Cardiac fibroblast (primary cell): ENCODE measurements at places on chromosomes 11 and 22.
A peak's percentile ranks its signal among the peaks of the same experiment; 100 is the strongest.

DNA sequence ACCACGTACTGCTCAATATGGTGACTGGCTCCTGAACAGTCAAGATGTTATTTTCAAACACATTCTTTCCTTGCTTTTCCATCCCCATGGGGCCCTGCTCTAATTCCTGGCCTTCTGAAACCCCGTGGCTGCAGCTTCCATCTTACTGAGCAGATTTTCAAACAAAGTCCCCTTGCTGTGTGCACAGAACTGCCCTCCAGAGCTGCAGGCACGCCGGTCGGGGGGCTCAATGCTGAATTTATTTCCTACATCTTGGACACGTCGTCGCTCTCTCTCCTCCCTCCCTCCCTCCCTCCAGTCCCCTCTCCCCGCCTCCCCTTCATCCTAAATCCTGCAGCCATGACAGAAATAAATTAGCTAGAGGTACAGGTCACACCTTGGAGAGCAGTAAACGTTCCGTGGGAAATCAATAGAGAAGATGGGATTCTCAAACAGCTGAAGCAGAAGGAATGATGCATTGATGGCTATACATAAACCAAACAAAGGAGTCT lies 243.1 kb upstream of the BLID start:
- no peak for DNase-seq

- peak; percentile 55 for DNase-seq
Observed at GRCh38 chr11:128776424-128777284, 82.8 kb downstream of the FLI1 start.

DNA sequence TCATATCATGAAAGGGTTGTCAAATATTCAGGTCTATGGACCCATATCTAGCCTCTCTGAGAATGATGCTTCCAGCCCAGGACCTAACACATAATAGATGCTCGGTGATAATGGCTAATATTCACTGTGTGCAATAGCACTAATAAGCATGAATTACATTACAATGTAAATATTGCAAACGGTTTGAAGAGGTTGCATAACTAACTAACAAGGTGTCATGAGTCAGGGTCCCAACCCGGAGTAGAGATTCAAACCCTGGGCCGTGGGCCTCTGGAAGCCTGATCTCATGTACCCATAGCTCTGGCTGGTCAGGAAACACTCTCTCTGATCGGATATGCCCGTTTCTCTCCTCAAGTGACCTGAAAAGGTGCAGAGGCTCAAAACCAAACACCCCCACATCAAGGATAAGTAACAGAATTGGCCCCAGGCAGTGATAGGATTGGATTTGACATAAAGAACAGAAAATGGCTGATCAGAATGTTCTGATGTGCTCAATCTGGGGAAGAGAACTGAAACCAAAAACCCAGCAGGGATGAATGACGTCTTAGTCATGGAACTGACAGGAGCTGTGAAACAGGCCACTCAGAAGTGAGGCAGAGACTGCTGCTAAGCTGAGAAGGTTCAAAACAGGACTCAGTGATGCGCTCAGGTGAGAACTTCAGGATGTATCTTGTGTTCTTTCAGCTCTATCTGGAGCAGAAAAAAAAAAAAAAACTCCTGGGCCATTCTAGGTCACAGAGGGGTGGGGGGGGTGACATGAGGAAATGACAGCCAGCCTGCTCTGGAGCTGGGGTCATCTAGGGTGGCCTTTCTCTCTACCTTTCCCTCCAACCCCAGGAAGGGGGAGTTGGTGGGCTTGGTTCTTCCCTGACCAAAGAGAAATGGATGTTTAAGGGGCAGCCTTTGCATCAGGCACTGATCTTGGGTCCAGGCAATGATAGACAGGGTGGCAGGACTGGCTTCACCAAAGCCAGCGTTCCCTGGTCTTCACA lies 6.6 kb upstream of the KCTD17 start:
- no peak for DNase-seq

GRCh38 chr11:61109671-61110070 lies 7.4 kb downstream of the CD5 start:
- DNase-seq = no peak

GRCh38 chr11:79507706-79508105 lies 66.9 kb upstream of the TENM4 start:
- DNase-seq = no peak

GRCh38 chr22:25160120-25160996 lies 39.3 kb upstream of the CRYBB3 start:
- no peak for DNase-seq

GRCh38 chr11:122398167-122398566 lies 257.4 kb upstream of the UBASH3B start:
- DNase-seq = peak; percentile 8

GRCh38 chr11:9629064-9629463 lies 34.8 kb upstream of the SWAP70 start:
- DNase-seq = no peak

DNA sequence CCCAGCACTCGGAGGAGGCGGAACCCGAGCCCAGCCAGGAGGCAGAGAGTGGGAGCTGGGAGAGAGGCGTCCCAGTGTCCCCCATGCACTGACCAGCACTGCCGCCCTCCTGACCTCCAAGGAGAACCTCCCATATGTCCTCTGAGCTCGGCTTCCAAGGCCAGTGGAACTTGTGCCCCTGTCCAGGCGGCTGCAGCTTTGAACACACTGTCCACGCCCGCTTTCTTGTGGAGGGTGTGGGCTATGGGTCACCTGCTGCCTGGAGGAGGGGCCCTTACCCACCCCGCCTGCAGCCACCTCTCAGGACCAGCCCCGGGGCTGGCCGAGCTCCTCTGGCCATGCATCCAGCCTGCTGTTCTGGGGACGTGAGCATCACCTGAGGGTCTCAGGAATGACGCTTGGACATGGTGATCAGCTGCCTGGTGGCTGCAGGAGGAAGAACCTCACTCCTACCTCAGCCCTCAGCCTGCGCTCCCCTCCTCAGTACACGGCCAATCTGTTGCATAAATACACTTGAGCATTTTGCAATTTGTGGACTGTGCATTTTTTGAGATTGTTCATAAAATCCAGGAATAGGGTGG lies 22.2 kb upstream of the MUC5B start:
- DNase-seq = no peak

DNA sequence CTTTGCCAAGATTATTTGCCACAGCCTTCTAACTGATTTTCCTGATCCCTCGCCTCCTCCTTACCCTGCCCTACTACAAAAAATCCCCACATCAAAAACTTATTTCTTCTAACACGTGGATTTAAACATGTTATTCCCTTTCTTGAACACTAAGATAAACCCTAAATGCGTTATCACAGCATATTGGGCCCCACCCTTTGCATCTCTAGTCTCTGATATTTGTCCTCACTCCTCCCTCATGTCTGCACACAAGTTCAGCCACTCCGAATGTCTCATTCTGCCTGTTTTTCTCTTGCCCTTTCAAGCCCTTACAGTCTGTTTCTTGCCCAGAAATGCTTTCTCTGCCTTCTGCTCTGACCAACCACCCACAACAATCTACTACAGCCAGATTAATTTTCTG lies 10.6 kb upstream of the ACER3 start:
- DNase-seq = no peak

DNA sequence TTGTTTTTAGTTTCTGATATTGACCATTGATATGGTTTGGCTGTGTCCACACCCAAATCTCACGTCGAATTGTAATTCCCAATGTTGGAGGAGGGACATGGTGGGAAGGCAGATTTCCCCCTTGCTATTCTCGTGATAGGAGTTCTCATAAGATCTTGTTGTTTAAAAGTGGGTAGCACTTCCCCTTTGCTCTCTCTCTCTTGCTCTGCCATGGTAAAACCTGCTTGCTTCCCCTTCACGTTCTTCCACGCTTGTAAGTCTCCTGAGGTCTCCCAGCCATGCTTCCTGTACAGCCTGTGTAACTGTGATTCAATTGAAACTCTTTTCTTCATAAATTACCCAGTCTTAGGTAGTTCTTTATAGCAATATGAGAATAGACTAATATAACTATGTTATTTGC lies 203.6 kb upstream of the CHORDC1 start:
- no peak for DNase-seq

GRCh38 chr11:26851696-26852095 lies 129.8 kb upstream of the SLC5A12 start:
- no peak for DNase-seq

- peak; percentile 28 for DNase-seq
Observed at GRCh38 chr11:102241026-102241425, 76.3 kb upstream of the BIRC3 start.

DNA sequence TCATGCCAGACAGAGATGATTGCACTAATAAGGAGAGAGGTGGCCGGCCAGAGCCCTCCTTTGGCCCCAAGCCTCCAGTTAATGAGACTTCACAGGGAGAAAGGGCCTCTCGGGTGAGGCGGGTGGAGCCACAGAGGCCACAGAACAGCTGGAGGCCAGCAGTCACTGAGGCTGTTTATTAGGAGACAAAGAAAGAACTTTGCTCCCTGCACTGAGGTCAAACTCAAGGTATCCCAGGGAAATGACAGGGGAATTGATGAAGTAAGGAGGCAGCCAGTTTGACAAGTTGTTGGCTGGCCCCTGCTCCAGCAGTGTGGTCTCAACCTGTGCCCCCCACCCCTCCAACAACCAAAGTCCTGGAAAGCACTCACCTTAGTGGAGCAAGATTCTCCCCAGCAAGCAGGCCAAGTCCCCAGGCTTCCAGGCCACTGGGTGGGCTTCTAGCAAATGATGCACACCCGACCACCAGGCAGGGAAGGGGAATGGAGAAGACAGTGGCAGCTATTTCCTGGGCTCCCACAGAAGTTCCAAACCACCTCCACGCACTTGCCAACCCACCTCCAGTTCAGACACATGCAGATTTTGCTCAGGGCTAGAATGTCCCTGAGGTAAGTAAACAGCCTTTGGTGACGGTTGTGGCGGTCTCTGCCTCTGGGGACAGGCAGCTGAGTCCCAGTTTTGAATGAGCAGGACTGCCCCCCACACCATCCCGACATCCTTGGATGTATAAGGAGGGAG lies 53.2 kb downstream of the RPUSD4 start:
- no peak for DNase-seq

DNA sequence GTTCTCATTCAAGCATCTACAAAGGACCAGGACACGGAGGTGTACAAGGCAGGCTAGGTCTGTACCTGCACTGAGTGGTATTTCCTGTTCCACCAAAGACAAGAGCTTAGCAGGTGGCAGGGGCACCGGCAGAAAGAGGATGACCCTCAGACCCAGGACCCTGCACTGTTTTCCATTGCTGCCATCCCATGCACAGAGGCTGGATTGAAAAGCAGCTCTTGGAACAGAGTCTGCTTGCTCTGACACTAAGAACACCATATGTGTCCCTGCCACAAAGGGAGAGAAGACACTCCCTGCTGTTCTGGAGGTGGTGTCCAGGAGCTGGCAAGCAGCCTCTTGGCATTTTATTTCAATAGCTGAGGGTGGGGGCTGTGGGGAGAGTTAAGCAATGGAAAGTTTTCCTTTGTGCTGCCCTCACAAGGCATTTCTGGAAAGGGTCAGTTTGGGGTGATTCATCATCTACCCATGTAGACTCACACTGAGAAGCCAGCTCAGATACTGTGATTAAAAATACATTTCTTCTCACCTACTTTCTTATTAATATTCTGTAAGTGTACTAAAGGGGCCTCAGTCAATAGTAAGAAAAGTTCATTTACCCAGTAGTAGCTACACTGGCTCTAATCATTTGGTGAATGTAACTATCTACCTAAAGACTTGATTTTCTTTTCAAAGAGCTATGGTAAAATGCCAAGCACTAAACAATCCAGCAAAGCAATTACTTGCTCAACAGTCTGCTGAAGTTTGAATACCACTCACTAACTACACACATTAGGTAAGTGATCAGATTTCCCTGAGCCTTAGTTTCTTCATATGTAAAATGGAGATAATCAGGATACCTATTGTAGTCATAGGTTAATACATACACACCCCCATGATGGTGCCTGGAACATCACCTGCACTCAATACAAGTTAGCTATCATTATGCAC lies 55.2 kb downstream of the SLC1A2 start:
- DNase-seq = peak; percentile 93

DNA sequence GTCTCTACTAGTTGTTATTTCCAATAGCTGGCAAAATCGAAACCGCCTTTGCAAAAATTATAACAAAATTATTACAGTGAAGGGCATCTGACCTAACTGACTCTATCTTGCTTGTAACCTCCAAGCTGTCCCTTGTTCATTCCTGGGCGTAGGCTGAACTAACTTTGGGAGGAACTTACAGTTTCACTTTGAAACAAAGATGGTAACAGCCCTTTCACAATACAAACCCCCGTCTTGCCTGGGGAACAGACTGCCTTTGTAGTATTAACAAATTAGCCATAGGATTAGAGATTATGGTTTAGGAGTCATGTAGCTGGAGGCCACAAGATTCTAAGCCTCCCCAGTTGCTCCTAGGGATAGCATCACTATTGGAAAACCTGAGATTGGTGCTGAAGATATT lies 131.6 kb upstream of the HSD17B12 start:
- DNase-seq = no peak

DNA sequence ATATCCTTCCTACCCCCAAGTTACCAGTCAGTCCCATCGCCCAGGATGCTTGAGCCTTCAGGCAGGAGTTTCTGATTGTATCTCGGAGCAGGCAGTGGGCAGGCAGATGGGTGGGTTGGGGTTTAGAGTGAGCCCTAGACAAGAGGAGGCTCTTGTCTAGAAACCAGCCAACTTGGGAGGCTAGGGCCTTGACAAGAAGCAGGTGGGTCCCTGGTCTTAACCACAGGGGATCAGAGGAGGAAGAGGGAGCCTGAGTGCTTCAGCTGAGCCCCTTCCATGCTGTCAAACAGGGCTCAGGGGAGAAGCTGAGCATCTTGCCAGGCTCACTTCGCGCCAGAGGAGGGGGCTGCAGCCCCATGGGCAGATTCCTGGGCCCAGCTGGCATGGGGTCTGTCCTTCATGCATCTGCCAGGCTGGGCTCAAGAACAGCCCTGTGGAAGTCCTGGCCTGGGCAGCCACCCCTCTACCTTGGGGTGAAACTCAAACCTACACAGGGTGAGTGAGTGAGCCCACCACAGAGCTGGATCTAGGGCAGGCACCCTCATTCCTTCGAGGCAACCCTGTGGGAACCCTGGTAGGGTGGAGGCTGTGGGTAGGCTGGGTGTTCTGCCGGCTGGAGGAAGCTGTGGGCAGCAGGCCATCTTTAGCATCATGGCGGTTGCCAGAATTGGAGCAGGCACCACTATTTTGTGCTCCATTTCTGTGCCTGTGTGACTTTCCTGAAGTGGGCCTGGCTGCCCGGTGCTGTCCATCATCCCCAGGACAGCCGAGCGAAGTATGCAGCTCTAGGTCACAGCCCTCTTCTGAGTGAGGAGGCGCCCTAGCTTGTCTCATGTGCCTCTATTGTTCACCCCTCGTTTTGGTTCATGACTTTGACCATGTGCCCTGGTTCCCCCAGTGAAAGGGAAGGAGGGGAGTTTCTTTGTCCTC lies 108.1 kb downstream of the MORC2 start:
- no peak for DNase-seq

- DNase-seq = no peak
Observed at GRCh38 chr11:1055990-1056771, 18.5 kb upstream of the MUC2 start.

DNA sequence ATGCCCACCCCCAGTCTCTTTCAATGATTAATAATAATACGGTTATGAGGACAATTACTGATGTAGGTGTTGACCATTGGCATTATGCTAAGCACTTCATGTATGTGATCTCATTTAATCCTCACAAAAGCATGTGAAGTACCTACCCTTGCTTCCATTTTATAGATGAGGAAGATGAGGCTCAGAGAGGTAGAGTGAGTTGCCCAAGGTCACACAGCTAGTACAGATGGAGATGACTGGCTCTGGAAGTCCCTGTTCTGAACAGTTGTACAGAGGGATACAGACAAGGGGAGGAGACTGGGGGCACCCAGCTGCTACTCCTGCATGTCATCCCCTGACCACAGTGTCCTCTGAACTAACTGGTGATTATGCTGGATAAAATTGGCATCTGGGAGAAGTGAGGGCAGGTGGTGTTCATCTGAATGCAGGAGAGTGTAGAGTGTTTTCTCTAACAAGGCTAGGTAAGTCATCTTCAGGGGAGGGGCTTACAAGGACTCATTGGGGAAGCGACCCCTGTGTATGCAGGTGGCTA lies 43.2 kb downstream of the KIAA1671 start:
- no peak for DNase-seq
